ENCODE measurements at places on chromosomes 3 and 15. TPM values are rescaled to one million over a fixed set of nuclear protein-coding genes. Genes with fewer than 3 reads are reported as not detected.

Gene TM4SF1
- not detected for total RNA-seq

Gene PTH1R
- total RNA-seq: 0.34 TPM

Gene SEMA7A
- 14.4 TPM for total RNA-seq

Gene SAMD7
- not detected for total RNA-seq

Gene PATL2
- total RNA-seq: 0.35 TPM

Gene ZDHHC19
- not detected for total RNA-seq

DNA sequence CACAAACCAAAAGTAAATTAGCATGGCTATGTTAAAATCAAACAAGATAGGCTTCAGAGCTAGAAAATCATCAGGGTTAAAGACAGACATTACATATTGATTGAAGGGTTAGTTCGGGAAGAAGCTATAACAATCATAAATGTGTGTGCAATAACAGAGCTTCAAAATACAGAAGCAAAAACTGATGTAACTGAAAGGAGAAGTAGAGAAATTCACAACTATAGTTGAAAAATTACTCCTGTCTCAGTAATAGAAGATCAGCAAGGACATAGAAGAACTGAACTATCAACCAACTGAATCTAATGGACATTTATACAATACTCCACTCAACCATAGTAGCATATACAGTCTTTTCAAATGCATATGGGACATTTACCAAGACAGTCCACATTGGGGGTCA, 59.4 kb downstream of the MCTP2 start:
- no peak overlapping the region for H3K4me3 ChIP-seq
- H3K4me1 ChIP-seq: no peaks in the 10 kb centered on the region
- H3K36me3 ChIP-seq: peaks cover 5% of the 10 kb centered on the region
- H3K27me3 ChIP-seq: no peaks in the 10 kb centered on the region
- H3K27ac ChIP-seq: no peak overlapping the region

- no peaks in the 10 kb centered on the region for H3K36me3 ChIP-seq
- no peak for DNase-seq
- H3K27me3 ChIP-seq: no peaks in the 10 kb centered on the region
- H3K27ac ChIP-seq: no peak overlapping the region
- no peaks in the 10 kb centered on the region for H3K4me1 ChIP-seq
- H3K4me3 ChIP-seq: no peak overlapping the region
Measured at GRCh38 chr3:23320586-23321570, 117.8 kb downstream of the UBE2E2 start.

- peaks cover 26% of the 10 kb centered on the region for H3K4me1 ChIP-seq
- no peak for DNase-seq
- H3K27ac ChIP-seq: peak overlapping the region; percentile 5
Measured at GRCh38 chr15:29092376-29093064, 177.1 kb downstream of the NSMCE3 start.

DNA sequence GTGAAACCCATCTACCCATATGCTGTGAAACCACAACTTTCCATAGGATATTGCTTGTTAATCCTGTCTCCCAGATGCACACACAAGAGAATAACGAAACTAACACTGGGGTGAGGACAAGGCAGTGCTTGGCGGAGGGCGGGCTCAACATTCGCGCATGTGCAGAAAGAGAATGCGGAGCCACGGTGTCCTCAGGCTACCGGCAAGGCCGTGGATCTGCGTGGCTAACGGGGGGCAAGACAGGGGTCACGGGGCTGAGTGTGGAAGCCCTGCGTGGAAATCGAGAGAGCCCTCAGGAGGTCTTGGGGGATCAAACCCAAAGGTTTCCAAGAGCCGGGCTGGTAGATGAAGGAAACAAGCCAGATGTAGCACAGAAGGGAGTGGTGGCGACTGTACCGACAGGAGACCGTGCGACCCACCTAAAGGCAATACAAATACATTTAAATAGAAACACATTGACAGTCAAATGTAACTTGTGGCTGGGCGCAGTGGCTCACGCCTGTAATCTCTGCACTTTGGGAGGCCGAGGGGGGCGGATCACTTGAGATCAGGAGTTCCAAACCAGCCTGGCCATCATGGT, 48.5 kb upstream of the TRA2B start:
- peaks cover 20% of the 10 kb centered on the region for H3K27me3 ChIP-seq
- H3K4me3 ChIP-seq: no peak overlapping the region
- H3K4me1 ChIP-seq: peaks cover 7% of the 10 kb centered on the region
- no peak for DNase-seq

DNA sequence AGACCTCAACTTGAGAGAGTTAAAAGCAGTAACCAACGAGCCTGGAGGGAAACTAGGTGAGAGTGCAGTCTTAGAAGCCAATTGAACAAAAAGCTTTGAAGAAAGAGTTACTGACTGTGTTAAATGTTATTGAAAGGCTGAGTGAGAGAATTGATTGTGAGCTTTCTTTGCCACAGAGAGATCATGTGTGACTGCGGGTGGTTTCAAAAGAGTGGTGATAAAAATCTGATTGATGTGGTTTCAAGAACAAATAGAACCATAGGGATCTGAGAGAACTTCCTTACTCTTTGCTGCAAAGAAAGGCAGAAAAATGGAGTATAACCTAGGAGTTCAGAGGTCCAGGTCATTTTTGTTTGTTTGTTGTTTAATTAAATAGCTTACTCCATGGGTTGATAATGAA, 759.9 kb upstream of the ALCAM start:
- no peak overlapping the region for H3K27ac ChIP-seq
- H3K36me3 ChIP-seq: peaks cover 2% of the 10 kb centered on the region
- no peaks in the 10 kb centered on the region for H3K27me3 ChIP-seq
- no peak for DNase-seq
- H3K4me1 ChIP-seq: peaks cover 10% of the 10 kb centered on the region

DNA sequence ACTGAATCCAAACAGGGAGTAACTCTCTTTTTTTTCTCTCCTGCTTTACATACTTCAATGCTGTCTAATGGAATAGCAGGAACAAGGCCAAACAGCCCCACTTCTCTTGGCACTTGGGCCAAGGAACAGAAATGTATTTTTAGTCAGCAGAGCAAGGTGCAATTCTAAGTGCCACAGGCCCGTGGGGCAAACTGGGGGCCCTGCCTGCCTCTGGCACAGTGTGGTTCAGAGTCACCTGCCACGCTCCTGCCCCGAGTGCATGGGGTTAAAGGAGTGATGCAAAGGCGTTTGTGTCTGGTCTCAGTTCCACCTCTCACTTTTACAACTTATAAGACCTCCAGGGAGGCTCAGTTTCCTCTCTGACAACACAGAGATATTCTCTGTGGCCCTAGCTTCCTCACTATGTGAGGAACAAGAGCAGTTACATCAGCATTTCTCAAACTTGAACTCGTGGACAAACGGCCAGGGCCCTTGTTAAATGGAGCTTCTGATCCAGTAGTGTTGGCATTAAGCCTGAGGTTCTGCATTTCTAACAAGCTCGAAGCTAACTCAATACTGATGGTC, 51.3 kb downstream of the LRIG1 start:
- no peak overlapping the region for H3K27ac ChIP-seq
- H3K4me3 ChIP-seq: no peak overlapping the region
- no peaks in the 10 kb centered on the region for H3K27me3 ChIP-seq

DNA sequence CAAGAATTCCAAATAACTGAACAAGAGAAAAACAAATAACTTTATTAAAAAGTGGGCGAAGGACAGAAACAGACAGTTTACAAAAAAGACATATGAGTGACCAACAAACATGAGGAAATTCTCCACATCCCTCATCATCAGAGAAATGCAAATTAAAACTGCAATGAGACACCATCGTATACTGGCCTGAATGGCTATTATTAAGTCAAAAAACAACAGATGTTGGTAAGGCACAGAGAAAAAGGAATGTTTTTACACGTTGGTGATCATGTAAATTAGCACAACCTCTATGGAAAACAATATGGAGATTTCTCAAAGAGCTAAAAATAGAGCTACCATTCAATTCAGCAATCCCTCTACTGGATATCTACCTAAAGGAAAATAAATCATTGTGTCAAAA, 1260.4 kb upstream of the ALCAM start:
- H3K27ac ChIP-seq: no peak overlapping the region
- no peaks in the 10 kb centered on the region for H3K36me3 ChIP-seq
- no peaks in the 10 kb centered on the region for H3K27me3 ChIP-seq
- DNase-seq: no peak

DNA sequence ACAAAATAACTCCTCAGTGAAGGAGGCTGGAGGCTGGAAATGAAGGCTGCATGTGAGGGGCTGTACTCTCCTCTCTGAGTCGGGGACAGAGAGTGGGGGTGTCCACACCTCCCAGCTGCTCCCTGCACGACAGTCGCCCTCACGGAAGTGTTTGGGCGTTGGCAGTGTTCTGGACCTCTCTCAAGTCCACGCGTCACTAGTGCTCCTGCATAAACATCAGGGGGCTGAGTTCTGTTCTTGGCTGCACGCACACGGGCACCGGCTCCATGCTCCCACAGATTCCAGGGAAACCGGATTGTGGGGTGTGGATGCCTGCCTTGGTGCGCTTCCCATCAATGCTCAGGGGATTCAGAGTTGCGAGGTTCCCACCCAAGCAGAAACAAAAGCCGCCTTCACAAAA, 7.4 kb downstream of the RASGRF1 start:
- no peaks in the 10 kb centered on the region for H3K4me1 ChIP-seq
- H3K4me3 ChIP-seq: no peak overlapping the region
- H3K36me3 ChIP-seq: no peaks in the 10 kb centered on the region
- H3K27ac ChIP-seq: no peak overlapping the region
- peaks cover 70% of the 10 kb centered on the region for H3K27me3 ChIP-seq
- no peak for DNase-seq

DNA sequence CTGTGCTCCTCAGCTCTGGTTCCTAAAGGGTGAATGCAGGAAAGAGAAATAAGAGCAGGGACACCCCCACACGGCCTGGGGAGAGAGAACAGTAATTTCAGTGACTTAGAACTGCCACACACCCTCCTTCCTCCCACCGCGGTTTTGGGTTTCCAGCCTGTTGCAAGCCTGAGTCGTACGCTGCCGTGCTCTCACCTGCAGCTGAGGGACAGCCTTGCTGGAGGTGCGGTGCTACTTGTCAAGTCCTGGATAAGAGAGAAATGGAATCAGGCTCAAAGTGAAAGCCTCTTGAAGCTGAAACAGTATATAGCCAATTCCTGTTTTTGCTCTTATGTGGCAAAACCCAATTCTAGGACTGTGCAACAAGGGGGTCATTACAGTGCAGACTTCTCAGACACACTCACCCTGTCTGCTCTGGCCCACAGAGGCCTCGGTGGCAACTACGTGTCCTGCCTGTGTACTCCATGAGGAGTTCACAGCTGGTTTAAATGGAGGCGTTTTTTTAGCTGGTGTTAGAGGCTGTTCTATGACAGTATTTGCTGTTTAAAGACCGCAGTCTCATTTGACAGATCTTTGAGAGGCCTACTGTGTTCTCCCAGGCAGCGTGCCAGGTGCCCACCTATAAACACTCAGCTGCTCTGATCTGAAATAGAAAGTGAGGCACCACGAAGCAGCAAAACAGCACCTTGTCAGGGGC, 42.9 kb downstream of the TBC1D2B start:
- peaks cover 16% of the 10 kb centered on the region for H3K4me1 ChIP-seq
- H3K4me3 ChIP-seq: no peak overlapping the region
- H3K27me3 ChIP-seq: no peaks in the 10 kb centered on the region
- no peaks in the 10 kb centered on the region for H3K36me3 ChIP-seq
- no peak overlapping the region for H3K27ac ChIP-seq
- DNase-seq: no peak

DNA sequence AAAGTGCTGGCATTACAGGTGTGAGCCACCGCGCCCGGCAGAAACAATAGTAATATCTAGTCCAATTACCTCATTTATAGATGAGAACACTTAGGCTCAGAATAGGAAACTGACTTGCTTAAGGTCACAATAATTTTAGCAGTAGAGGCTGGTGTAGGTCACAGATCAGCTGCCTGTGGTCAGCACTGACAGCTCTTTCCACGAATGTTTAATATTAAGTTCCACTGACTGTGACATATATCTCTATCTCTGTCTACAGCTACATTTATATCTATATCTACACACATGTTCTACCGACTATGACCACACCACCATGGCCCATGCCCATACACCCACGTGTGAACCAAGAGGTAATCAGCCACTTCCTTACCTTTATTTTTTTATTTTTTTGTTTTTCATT, 40.2 kb upstream of the DLG1 start:
- H3K27me3 ChIP-seq: no peaks in the 10 kb centered on the region
- DNase-seq: no peak
- no peaks in the 10 kb centered on the region for H3K36me3 ChIP-seq
- no peak overlapping the region for H3K4me3 ChIP-seq

DNA sequence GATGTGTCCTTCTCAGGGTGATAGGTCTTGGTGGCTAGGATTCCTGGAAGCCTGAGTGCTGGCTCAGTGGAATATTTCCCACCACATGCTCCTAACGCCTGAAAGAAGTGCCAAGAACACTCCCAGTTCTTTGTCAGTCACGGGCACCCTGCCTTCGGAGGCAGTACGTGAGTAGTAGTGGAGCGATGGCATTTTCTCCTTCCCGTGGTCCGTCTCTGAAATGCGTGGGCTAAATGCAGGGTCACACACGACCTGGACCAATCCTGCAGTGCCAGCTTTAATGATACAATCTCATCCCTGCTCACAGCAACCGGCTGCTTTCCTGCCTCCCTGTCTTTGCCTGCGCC, 14.5 kb downstream of the H1-8 start:
- H3K27ac ChIP-seq: no peak overlapping the region
- DNase-seq: no peak
- no peak overlapping the region for H3K4me3 ChIP-seq
- no peaks in the 10 kb centered on the region for H3K36me3 ChIP-seq
- H3K4me1 ChIP-seq: peaks cover 40% of the 10 kb centered on the region

DNA sequence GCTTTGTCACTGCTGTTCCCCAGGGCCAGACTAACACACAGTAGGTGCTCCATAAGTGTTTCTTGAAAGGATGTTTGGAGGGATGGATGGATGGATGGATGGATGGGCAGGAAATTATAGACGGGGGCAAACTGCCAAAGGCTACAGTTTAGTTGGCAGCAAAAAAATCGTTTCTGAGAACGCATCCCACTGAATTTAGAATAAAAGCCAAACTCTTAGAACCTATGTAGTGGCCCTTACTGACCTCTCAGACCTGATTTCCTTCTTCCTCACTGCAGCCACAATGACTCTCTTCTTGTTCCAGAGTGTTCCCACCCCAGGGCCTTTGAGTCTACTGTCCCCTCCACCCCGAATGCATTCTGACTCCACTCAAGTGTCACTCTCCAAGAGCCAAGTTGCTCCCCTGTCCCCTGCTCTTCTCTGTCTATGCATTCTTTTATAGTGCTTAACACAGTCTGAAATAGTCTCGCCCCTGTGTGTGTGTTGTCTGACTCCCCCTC, 5.2 kb upstream of the GATA2 start:
- H3K36me3 ChIP-seq: peaks cover 3% of the 10 kb centered on the region
- H3K27me3 ChIP-seq: peaks cover 98% of the 10 kb centered on the region
- peak overlapping the region; percentile 85 for H3K4me3 ChIP-seq
- DNase-seq: no peak

GRCh38 chr15:31081056-31081455, 20.5 kb downstream of the TRPM1 start:
- H3K4me3 ChIP-seq: no peak overlapping the region
- H3K4me1 ChIP-seq: peaks cover 9% of the 10 kb centered on the region
- no peak for DNase-seq
- H3K36me3 ChIP-seq: no peaks in the 10 kb centered on the region
- no peak overlapping the region for H3K27ac ChIP-seq
- H3K27me3 ChIP-seq: peaks cover 11% of the 10 kb centered on the region

All from neural crest cell (in vitro differentiated cells).